ENCODE measurements at places on chromosomes 5 and 9. TPM values are rescaled to one million over a fixed set of nuclear protein-coding genes. Genes with fewer than 3 reads are reported as not detected.

DNA sequence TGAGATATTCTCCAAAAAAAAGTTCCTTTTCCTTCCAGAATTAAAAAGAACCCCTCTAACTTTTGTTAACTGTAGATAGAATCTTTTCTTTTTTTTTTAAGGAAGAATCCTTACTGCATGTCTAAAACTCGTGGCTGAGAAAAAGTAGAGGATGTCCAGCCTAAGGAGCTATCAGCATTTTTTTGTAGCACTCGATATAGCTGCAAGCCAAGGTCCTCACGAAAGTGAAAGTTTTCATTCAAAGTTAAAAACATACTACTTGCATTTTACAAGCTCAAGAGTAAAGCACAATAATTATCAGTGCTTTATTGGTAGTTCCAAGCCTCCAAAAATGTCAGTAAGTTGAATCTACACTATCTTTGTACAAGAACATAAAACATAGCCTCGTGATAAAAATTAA is 28.7 kb upstream of the ZSWIM6 start:
- DNase-seq: no peak

DNA sequence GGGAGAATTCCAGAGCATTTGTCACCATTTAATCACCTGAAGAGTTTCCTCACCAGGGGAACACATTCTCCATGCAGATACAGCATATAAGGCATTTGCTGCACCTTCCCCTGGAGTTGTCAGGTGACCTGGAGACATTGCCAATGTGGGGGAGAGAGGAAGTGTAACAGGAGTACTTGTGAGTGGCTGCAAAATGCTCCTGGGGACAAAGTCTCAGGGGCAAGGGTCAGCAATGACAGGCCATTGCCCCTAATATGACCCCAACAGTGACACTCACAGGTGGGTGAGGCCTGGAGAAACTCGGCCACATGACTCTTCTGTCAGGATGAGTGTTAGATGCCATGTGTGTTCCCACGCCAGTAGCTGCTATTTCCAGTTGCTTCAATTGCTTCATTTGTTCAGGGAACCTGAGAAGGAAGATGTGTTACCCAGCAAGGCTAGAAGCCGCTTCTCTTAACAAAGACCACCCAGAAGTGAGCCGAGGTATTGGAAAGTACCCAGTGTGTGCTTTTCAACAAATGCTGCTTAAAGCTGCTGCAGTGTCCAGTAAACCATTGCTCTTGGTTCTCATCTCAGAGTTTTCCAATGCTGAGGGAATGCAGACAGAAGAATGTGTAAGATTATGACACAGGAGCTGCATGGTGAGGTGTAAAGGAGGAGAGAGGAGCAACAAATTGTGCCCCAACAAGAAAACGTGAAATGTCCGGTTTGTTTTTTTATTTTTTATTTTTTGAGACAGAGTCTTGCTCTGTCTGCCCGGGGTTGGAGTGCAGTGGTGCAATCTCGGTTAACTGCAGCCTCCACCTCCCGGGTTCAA is 128.2 kb upstream of the SLC44A1 start:
- DNase-seq: no peak

GRCh38 chr5:111453747-111454146 is 58.6 kb downstream of the STARD4 start:
- no peak for DNase-seq

DNA sequence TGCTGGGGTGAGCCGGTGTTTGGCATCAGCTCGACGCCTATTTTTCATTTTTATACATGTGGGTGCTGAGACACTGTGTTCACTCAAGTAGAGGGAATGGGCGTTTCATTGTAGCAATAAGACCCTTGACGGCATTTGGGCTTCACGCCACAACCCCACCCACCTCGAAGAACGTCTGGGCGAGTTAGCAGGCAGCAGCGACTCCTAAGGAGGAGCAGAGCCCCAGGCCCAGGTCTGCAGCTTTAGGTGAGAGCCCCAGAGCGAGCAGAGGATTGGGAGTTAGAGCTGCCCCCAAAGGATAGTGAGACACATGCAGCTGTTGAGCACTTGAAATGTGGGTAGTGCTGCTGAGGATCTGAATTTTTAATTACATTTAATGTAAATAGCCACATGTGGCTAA is 1.6 kb upstream of the ZFP62 start:
- DNase-seq: no peak

The TMEM141 gene
- total RNA-seq: 88.1 TPM

DNA sequence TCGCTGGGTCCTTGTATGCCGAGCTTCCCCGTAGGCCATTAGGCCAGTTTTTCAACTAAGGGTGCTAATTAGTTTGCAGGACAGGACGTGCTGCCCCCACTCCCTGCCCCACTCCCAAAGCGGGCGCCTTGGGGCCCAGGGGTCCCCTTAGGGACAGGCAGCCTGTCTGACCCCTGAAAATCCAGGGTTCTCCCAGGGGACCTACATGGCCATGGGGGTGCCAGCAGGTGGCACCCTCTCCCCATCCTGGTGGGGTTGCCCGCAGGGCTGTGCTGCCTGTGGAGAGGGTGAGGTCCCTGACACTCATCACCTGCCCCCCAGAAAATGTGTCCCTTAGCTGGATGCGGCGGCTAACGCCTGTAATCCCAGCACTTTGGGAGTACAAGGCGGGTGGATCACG is 8.5 kb upstream of the CCDC187 start:
- no peak for DNase-seq

The CEP78 gene
- total RNA-seq: 10.4 TPM

DNA sequence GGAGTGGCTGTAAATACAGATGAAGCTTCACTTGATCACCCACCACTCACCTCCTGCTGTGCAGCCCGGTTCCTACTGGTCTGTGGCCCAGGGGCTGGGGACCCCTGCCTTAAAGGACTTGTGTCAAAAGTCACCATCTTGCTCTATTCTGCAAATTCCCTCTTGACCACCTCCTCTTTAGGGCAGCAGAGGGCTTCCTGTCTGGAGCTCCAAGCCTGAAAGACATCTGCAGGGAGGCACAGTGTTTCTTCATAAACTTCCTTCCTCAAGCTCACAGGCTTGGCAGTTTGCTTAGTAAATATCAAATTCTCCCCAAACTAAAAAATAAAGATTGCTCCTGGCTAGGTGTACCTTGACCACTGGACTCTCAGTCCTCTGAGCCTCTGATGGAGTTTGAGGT is 104.4 kb downstream of the FRMD3 start:
- DNase-seq: no peak

The DMRT3 gene
- 0.47 TPM for total RNA-seq

GRCh38 chr9:127983847-127984289 is 3.1 kb upstream of the EEIG1 start:
- no peak for DNase-seq

DNA sequence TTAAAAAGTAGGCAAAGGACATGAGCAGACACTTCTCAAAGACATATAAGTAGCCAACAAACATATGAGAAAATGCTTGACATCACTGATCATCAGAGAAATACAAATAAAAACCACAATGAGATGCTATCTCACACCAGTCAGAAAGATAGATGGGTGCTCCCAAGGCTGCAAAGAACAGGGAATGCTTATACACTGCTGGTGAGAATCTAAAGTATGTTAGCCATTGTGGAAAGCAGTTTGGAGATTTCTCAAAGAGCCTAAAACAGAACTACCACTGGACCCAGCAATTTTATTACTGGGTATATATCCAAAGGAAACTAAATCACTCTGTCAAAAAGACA is 154.2 kb downstream of the NDUFS4 start:
- DNase-seq: no peak

DNA sequence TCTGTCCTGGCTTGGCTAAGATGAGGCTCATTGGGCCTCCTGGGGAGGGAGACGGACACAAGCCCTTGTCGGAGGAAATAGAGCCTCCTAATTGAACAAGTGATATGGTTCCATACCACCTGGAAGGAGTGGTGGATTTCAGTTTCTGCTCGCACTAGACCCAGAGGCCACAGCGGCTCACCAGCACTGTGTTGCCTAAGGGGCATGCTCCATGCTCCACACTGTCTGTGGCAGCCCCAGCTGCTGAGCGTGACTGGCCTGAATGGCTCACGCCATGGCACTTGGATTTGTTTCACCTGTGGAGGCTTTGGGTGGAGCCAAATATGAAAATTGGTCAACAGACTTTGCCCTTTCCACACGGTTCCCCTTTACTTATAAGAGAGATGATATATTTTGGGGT is 181.1 kb downstream of the HSPA4 start:
- DNase-seq: no peak

DNA sequence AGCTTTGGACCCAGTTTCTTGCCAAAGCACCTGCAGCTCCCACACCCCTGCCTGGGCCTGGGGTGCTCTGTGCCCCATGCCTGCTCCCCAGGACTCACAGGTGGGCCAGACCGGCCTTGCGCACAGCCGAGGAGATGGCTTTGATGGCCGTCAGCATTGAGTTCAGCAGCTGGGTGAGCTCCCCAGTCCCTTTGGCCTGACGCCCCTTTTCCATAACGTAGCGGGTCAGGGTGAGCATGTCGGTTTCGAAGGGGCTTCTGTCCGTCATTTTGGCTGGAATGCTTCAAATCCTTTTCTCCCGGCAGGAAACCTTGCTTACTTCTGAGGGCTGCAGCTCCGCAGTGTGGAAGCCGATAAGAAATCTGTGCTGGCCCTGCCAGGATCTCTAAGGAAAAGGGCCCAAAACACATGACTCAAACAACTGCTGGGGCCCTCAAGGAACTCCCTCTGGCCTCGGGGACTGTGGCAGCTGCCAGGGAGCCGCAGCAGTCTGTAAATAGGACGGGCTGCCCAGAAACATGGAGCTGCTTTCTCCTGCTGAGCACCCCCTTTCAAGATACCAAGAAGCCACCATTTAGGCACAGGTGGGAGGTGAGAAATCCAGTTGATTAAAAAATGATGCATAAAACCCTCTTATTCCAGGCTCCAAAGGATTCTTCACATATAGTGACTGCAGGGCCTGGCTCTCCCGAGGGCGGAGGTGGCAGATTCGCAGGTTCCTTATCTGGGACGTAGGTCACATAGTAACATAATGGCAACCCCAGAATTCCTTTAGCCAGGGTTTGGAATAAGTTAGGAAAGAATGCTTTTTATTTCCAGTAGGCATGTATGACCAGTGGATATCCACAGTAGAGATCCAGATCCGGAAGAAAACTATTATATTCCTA is at the start of gene FBP2:
TSS of gene FBP2 (minus strand) at position 366 of the 887 bp plus-strand sequence. CDS start at position 268, 98 bp downstream.
- DNase-seq: no peak

The PCA3 gene
- total RNA-seq: not detected

The OR13C4 gene
- not detected for total RNA-seq

DNA sequence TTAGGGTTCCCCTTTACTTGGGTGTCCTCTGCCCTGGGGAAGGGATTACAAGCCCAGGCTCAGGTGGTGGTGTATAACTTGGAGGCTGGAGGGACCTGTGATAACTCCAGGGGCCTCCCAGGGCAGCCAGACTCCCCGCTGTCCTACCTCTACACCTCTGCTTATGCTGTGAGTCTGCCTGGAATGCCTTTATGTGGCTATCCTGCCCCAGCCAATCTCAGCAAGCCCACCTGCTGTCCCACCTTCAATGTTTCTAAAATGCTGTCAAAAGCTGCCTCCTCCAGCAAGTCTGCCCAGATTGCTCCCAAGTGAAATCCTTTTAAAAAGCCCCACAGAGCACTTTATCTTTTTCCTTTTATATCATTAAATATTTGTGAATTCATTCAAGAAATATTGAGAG is 39.3 kb downstream of the DAB2IP start:
- no peak for DNase-seq
